Femur (tissue), 1 donor: ENCODE measurements at places on chromosomes 12 and 14.

- DNase-seq = no peak
These were observed 260.2 kb downstream of the BMP4 start for GRCh38 chr14:53696217-53696965.

DNA sequence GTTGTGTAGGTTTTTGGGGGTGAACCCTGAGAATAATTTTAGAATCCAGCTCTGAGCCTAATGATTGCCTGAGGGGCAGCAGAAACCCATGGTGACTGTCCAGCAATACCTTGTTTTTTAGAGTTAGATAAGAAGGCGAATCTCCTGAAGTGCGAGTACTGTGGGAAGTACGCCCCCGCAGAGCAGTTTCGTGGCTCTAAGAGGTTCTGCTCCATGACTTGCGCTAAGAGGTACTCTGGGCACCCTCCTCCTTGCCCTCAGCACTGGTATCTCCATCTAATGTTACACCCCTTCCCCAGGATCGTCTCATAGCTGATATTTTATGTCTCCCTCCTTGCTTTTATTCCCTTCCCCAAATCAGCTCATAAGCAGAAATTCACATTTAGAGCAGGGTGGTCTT, 12.7 kb downstream of the M6PR start:
- DNase-seq = no peak

GRCh38 chr12:124207049-124207448, 87.8 kb upstream of the RFLNA start:
- DNase-seq = no peak

- DNase-seq = peak; percentile 66
These were observed 22.3 kb upstream of the CTDSP2 start for GRCh38 chr12:57868851-57869268.

DNA sequence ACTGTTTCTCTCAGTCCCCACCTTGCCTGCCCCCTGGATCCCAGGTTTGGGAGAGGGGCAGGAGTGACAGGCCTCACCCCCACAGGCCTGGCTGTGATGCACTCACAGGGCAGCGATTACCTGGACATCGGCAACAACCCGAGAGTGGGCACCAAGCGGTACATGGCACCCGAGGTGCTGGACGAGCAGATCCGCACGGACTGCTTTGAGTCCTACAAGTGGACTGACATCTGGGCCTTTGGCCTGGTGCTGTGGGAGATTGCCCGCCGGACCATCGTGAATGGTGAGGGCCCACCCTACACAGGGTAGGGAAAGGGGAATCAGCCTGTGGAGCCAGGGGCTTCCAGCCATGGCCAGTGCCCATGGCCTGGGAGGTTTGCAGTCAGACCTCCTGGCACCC, 8.6 kb downstream of the ACVRL1 start:
- DNase-seq = no peak

- DNase-seq = no peak
These were observed 750 bp downstream of the CS start for GRCh38 chr12:56299308-56299852.

GRCh38 chr12:112798048-112798760, 6.7 kb downstream of the RPH3A start:
- DNase-seq = no peak

DNA sequence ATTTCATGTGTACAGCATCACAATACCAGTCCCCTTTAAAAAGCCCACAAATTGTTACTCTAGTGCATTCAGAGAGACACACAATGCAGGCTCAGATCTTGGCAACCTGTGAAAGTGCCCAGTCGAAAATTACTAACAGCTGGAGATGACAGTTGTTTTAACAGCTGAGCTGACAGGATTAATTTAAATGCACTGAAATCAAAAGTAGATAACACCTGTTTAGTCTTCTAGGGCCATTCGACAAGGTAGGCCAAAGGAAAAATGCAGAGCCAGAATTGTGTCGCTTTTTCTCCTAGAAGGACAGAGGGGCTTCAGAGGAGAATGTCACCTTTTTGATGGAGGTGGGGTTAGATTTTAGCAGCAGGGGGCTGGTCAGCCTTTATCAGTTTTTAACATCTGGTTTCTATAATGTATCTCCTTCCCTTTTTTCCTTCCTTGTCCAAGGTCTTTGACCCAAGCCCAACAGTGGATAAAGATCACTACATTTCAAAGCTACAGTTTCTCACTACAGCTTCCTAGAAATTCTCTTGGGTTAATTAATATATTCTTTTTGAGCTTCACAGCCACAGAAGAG, 139.1 kb downstream of the SOX5 start:
- DNase-seq = no peak

GRCh38 chr14:106670011-106670410, 1143.6 kb downstream of the TMEM121 start:
- DNase-seq = no peak

GRCh38 chr14:105499256-105500035, 8.4 kb downstream of the TEDC1 start:
- peak; percentile 56 for DNase-seq

DNA sequence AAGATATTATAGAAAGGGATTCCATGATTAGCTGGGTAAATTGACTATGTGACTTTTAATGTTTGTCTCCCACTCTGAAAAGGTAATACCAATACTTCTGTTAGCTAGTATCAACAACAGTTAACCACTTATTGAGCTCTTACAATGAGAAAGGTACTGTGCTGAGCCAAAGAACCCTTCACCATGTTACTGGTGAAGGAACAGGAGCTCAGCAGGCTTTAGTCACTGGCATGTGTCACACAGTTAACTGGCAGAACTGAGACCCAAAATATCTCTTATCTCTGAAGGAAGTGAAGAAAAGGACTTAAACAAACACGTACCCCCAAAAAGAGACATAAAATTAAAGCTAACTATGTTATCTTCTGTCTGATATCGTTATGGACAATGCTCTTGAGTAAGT, 170.6 kb downstream of the MED13L start:
- no peak for DNase-seq

GRCh38 chr14:80618751-80619329, 322.7 kb downstream of the CEP128 start:
- DNase-seq = no peak

DNA sequence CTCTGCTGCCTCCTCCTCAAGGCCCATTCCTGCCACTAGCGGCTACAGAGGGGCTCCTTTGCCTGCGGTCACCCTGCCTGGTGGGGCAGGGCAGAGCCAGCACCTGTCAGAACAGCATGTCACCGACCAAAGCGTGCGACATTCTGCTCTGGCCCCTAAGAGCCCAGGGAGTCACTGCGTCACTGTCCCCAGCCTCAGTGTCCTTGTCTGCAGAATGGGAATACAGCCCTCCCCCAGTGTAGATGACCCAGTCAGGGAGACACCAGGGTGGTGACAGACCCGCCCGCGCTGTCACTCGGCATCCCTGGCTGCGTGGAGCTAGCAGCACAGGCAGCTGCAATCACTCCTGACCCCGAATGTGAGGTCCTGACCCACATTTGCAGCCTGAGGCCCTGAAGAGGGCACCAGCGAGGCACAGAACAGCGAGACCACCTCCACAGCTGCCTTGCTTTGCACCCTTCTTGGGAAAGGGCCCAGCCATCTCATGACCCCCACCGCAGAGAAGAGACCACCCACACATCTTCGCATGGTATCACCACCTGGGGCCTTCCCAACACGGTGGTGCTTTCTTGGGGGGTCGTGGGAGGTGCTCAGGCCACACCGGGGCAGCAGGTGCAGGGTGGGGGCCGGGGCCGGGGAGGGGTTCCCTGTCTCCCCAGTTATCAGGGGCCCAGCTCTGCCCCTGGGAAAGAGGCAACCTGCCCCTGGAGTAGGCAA, 2.5 kb downstream of the AHNAK2 start:
- peak; percentile 18 for DNase-seq
